NCI-H1930 (cell line): ENCODE measurements at places on chromosomes 1 and 21.

GRCh38 chr1:176364236-176364905 lies 98.6 kb upstream of the PAPPA2 start:
- DNase-seq, result no peak

DNA sequence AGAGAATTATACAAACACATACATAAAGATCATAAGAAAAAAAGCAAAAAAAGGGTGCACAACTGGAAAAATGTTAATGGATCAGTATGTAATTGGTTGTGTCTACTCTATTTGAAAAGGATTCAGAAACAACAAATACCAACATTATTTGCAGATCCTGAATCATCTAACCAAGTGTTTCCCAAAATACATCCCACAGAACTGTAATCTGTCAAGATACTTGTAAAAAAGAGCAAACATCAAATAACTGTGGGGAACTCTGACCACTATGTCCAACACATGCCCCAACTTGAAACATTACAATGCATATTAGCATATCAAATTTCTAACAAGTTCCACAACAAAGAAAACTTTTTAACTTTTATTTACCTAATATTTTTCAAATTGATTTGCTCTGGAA lies 22.6 kb downstream of the ANKRD13C start:
- DNase-seq, result no peak

DNA sequence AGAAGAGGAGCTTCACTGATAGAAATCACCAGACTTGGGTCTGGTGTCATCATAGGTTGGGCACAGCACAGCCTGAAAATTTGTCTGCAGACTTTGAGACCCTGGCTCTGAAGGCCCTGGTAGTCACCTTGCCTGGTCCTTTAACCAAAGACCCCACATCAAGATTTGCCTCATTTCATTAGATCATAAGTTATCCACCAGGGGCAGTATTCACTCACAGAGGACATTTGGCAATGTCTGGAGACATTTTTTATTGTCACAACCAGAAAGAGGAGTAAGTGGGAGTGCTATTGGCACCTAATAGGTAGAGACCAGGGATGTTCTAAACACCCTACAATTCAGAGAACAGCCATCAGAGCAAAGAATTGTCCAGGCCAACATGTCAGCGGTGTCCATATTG lies 22.1 kb upstream of the PAX7 start:
- DNase-seq, result no peak

- DNase-seq, result no peak
Observed at GRCh38 chr1:174761901-174762585, 237.7 kb upstream of the CACYBP start.

GRCh38 chr1:86773341-86774288 lies 69.2 kb downstream of the SH3GLB1 start:
- DNase-seq, result no peak

DNA sequence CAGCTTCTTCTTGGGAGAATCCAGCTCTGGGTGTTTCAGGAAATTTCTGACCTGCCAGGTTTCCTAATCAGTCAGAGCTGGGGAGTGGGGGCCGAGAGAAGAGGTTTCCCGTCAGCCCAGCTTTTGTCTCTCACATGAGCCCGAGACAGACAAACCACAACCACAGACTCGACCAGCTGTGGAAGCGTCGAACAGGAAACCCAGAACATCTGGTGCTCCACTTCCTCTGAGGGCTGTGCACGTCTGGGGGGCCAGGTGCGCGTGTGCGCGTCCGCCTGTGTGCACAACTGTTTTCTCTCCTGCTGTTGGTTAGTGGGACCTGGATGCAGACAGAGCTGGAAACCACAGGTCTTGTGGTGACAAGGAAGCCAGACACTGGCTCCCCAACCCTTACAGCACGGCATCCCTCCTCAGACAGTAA lies 113.0 kb upstream of the SLC25A33 start:
- DNase-seq, result no peak

DNA sequence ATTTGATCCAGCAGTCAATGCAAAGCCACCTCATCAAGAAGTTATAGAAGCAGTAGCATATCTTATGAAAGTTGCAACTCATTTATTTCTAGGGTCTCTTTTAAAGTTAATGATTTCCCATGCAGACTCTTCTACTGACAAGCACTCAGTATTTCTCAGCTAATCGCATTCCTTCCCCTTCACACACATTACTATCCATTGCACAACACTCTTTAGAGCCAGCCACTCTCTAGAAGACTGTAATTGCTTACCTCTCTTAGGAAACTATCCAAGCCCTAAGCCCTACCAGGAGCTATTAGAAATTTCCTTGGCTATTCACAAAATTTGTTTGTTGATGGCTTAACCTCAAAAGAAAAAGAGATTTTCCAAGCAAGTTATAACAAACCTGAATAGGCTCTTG lies 106.0 kb downstream of the ADAMTS1 start:
- no peak for DNase-seq

DNA sequence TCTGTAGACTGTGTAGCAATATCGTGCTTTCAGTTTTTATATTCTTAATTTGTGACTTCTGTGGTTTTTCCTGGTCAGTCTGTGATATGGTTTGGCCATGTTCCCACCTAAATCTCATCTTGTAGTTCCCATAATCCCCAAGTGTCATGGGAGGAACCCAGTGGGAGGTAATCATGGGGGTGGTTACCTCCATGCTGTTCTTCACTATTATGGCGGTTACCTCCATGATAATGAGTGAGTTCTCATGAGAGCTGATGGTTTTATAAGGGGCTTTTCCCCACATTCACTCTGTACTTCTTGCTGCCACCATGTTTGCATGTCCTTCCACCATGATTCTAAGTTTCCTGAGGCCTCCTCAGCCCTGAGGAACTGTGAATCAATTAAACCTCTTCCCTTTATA lies 169.8 kb downstream of the LEPR start:
- DNase-seq, result no peak

- no peak for DNase-seq
Observed at GRCh38 chr1:113615425-113615824, 143.9 kb downstream of the PHTF1 start.

- no peak for DNase-seq
Observed at GRCh38 chr1:222670110-222670509, 42.2 kb downstream of the AIDA start.

- no peak for DNase-seq
Observed at GRCh38 chr1:201053155-201053860, 29.8 kb upstream of the KIF21B start.

DNA sequence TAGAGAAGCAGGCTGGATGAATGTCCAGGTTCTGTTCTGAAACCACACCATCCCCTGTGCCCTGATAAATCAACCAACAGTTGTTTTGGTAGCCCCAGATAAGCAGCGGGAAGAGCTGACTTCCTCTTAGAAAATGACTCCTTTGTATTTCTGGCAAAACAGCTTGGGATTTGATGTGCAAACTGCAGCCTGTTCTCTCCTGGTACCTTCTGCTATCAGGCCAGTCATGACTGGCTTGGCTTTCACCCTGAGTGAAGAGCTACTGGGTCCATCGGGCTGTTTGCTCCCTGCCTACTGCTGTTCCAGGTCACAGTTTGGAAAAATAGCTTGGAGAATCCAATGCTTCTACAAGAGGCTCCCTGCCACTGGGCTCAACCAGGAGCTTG lies 116.8 kb downstream of the DTL start:
- no peak for DNase-seq

GRCh38 chr1:68459796-68460195 lies 10.0 kb upstream of the RPE65 start:
- DNase-seq, result no peak

DNA sequence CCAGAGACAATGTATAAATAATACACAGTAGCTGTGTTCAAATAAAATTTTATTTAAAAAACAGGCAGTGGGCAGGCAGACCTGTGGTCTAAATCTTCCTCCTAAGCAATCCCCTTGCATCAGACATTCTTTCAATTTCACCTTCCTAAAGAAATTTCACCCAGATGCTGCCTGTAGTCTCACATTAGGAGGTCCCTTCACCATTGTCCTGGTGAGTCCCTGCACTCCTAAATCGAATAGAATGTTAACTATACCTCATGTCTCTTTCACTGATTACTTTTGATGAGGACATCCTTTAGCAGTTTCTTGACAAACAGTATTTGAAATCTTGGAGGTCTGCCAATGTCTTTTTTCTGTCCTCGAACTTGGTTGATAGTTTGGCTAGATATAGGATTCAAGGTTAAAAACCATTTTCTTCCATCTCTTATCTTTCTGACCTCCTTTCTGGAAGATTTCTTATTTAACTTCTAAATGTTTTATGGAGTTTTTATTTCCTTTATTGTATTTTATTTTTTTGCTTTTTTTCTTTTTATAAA lies 77.5 kb downstream of the LPGAT1 start:
- no peak for DNase-seq

GRCh38 chr1:45586769-45587168 lies 2.9 kb downstream of the NASP start:
- DNase-seq, result no peak

DNA sequence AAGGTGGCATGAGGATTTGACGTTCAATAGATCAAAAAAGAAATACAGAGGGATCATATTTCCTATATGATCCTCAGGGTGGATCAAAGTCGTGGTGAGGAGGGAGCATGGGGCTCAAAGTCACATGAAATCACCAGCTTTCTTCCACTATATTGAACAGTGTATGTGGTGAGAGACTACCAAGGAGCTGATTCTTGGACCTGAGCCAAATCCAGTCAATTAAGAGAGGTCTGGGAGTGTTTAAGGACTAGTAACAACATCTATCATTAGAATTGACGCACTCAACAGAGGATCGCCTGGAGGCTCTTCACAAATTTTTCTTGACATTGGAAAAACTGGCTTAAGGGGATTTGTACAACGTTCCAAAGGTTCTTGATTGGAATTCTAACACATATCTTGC lies 267.7 kb upstream of the PROX1 start:
- no peak for DNase-seq

DNA sequence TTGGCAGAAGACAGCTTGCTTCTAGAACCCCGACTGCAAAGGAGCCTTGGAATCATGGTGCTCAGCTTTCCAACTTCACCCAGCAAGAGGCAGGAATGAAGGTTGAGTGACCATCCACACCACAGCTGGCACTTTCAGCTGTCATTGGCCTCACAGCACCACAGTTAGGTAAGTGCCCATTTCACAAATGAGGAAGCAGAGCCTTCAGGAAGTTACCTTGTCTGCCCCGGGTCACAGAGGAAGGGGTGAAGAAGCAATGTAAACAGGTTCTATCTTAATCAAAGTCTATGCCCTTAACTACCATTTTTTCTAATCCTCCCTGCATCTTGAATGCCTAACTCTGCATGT lies 156.0 kb downstream of the GLUL start:
- no peak for DNase-seq

- DNase-seq, result no peak
Observed at GRCh38 chr1:205244384-205244783, 16.6 kb downstream of the TMCC2 start.

GRCh38 chr1:212077028-212077427 lies 41.5 kb downstream of the DTL start:
- DNase-seq, result no peak

DNA sequence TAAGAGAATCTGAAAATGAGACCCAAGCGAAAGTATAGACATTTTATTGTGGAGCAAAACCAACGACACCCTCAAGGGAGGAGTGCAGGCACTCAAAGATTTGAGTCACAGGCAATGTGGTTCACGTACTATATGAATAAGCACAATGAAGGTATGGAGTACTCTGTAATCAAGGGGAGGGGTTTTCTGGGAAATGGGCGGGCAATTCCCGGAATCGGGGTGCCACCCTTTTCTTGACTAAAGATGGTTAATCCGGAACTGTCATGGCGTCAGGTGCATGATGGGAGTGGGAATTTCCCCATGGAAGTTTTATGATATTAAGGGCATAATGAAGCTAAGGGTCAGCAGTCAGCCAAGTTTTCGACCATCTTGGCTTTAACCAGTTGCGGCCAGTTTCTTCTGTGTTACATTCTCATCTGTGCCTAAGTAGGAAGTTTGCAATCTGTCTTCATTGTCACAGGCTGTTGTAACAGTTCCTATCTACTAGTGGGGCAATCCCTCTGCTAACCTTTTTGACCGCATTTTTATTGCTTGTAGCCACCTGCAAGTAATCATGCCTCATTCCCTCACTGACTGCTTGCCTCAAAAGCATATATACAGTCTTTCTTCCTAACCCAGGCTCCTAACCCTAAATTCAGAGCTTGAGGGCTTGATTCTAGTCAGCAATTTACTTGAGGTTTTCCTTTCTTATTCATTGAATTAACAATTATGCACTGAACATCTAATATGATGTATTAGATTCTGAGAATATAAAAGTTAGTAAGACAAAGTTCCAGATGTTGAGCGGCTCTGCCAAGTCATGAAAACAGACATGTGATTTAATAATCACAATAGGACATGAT lies 775 bp upstream of the AIM2 start:
- DNase-seq, result no peak

DNA sequence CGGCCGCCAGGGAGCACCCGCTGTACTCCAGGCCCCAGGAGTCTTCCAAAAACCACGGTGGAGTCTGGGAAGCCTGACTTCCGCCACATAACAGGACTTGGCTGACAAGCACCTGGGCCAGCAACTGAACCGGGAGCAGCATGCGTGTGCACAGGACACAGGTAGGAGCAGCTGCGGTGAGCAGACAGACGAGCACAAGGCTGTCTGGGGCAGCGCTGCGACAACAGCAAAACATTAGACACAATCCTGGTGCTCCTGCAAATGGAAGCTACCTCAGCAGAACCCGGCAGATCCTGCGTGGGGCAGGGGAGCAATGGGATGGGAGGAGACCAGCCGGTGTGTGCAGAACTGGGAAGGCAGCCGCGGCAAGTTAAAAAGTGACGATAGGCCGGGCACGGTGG lies 80.4 kb downstream of the NPHP4 start:
- no peak for DNase-seq

DNA sequence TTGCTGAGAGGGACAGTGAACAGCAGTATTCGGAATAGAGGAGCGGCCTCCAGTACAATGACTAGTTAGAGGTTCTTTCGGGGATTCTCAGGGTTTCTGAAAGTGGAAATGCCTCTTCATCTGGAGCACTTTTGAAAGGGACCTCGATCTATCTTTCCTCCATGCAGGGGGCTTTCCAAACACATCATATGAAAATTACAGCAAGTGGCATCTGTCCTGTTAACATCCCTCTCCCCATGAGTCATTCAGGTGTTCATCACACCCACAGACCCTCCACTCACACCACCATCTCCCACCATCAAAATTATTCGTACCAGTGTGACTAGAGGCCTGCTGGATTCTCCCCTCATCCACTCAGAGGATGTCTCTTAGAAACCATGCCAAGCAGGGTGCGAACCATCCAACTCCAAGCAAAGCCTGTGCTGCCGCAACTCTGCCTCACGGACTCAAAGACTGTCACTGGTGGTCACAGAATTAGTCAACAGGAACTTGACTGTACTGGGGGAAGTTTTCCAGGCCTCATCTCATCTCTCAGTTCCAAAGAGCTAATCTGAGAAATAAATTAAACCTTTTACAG lies 211.1 kb downstream of the MRPL39 start:
- DNase-seq, result no peak

GRCh38 chr1:36387141-36387949 lies 1.6 kb upstream of the STK40 start:
- DNase-seq, result no peak

DNA sequence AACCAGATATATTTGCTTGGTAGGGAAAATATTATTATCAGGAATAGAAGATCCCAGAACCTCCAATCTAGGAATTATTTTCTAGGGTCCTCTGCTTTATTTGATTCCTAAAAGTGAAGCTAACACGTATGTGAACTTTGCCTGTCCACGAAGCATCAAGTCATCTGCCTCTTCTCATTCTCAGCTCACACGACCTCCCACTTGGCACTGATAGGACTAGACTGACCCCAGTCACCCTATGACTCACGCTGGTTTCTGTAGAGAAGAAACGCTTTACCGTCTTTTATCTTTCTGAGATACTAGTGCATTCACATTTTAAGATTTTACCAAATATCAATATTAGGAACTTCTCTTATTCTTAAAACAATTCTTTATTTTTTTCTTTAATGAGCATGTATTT lies 2.0 kb upstream of the KRTAP19-7 start:
- no peak for DNase-seq

- no peak for DNase-seq
Observed at GRCh38 chr1:179968994-179969919, 14.6 kb downstream of the CEP350 start.
